ENCODE measurements at places on chromosomes 5 and 9. TPM values are rescaled to one million over a fixed set of nuclear protein-coding genes. Genes with fewer than 3 reads are reported as not detected.

DNA sequence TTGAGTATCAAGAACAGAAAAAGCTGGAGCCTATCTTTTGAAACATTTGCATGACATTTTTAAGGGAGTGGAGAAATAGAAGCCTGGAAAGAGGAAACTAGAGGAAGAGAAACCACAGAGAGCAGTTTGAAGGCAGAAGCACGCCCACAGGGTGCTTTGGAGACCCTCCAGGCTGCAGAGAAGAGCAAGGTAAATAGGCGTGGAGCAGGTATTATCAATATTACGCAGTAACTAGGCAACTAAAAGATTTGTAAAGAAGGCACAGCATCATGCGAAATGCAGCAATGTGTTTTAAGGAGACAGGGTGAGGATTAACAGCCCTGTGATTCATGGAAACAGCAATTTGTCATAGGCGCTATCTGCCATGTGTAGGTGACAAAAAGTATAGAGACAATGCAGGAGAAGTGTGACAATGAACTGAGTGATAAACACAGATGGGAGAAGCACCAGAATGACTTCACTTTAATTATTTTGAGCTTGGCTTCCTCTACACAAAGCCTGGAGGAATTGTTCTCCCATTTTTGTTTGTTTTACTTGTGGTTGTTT lies 281.2 kb downstream of the BRINP1 start:
- H3K27me3 ChIP-seq, result no peaks in the 10 kb centered on the region
- H3K27ac ChIP-seq, result no peak overlapping the region
- H3K4me3 ChIP-seq, result no peak overlapping the region
- DNase-seq, result no peak

GRCh38 chr5:118924006-118924389 lies 64.3 kb downstream of the DTWD2 start:
- no peak overlapping the region for H3K4me3 ChIP-seq
- no peaks in the 10 kb centered on the region for H3K4me1 ChIP-seq
- DNase-seq, result no peak
- peaks cover 40% of the 10 kb centered on the region for H3K36me3 ChIP-seq

DNA sequence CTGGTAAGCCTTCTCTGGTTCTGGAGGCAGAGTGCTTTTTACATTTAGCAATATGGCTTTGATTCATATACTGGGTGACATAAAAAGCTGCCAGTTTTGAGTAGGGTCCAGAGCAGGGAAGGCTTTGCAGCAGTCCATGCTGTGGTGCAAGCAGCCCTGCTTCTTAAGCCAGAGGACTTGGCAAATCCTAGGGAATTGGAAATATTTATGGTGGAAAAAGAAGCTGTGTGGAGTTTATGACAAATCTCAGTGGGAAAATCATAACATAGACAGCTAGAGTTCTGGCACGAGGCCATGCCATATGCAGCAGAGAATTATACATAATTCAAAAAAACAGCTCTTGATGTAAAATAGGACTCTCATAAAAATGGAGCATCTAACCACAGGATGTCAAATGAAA lies 536.4 kb downstream of the RASEF start:
- no peaks in the 10 kb centered on the region for H3K36me3 ChIP-seq
- no peak overlapping the region for H3K4me3 ChIP-seq
- no peak for DNase-seq

DNA sequence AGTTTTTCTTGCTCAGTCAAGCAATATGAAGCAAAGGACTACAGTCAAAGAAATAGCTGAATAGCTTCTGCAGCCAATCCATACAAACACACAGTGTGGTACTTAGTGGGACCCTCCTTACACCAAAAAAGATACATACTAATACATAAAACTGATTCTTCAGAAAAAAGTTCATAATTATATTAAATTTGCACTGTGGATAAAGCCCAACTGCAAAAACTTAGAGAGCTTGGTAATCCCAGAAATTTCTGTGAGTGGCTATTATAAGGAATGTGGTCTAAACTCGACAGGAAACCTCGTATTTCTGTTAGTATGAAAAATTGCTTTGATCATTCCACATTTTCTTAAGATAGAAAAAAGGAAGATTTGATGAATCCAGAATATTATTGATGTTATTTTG lies 245.4 kb downstream of the FBXL17 start:
- no peaks in the 10 kb centered on the region for H3K4me1 ChIP-seq
- DNase-seq, result no peak
- H3K27me3 ChIP-seq, result no peaks in the 10 kb centered on the region
- H3K4me3 ChIP-seq, result no peak overlapping the region
- H3K27ac ChIP-seq, result no peak overlapping the region

GRCh38 chr5:142669477-142669876 lies 16.4 kb downstream of the FGF1 start:
- no peaks in the 10 kb centered on the region for H3K36me3 ChIP-seq
- H3K4me3 ChIP-seq, result no peak overlapping the region
- H3K27ac ChIP-seq, result no peak overlapping the region
- H3K27me3 ChIP-seq, result peaks cover 4% of the 10 kb centered on the region

DNA sequence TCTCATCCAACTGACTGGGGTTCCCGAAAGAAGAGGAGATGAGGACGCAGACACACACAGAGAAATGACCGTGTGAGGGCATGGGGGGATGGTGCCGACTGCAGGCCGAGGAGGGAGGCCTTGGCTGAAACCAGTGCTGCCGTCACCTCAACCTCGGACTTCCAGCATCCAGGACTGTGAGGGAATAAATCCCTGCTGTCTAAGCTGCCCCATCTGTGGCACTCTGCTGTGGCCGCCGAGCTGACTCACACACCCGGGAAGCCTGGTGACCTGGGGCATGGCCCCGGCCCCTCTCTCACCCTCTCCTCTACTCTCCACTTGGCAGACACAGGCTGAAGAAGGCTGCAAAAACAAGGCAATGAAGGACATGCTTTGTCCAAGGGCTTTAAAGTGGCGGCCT lies 4.4 kb upstream of the COL5A1 start:
- H3K27ac ChIP-seq, result no peak overlapping the region
- peaks cover 2% of the 10 kb centered on the region for H3K4me1 ChIP-seq
- H3K4me3 ChIP-seq, result no peak overlapping the region
- H3K36me3 ChIP-seq, result no peaks in the 10 kb centered on the region
- peaks cover 15% of the 10 kb centered on the region for H3K27me3 ChIP-seq

DNA sequence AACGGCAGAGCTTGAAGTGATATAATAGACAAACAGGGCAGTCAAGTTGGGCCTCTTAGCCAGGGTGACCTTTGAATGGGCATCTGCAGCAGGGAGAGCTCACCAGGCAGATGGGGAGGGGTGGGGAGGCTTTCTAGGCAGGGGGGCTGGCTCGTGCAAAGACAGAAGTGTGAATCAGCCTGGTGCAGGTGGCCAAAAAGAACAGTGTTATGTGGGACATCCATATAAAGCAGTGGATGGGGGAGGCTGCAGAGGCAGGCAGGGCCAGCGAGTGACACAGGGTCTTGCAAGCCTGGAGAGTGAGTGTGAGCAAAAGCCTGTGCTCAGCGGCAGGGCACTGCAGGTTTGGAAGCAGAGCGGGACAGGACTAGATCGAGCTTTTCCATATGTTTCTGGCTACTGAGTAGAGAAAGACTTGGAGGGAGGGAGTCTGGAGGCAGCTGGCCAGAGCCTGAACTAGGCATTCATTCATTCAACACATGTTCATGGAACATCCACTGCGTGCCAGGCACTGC lies 14.2 kb upstream of the TTLL11 start:
- no peak overlapping the region for H3K27ac ChIP-seq
- H3K36me3 ChIP-seq, result no peaks in the 10 kb centered on the region
- H3K27me3 ChIP-seq, result peaks cover 3% of the 10 kb centered on the region
- no peak overlapping the region for H3K4me3 ChIP-seq
- DNase-seq, result no peak

Gene ZBTB6
- 19.8 TPM for total RNA-seq

Gene GFI1B
- not detected for total RNA-seq

Gene RAB14
- 49.6 TPM for total RNA-seq

Gene SPAG8
- total RNA-seq, result 7.0 TPM

All from naive thymus-derived CD8-positive, alpha-beta T cell (primary cell).